Right cardiac atrium (tissue), 5 donors: ENCODE measurements at places on chromosomes 7 and 10.
A peak's percentile ranks its signal among the peaks of the same experiment; 100 is the strongest.

DNA sequence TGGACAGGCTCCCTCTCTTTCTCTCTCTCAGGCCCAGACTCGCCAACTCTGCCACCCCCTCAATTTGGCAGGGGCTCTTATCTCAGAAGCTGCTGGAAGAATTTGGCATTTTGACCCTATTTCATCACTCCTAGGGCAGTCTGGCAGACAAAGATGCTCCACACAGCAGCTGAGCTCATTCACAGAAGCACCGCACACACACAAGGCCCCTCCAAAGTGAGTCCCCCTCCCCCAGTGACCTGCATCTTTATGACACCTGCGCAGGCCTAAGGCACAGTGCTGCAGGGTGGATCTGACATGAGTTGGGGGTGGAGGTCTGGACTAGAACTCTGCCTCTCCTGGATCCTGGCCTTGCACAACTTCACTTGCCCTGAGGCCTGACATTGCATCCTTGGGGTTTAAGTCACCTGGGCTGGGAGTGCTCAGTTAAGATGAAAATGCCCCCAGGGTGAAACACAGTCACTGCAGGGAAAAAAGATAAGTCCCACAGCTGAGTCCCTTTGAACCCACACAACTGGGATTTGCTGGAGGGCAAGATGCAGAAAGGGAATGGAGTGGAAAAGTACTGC lies 41.1 kb upstream of the DUSP5 start:
- peak; percentile 28 for DNase-seq

- no peak for DNase-seq
Measured at GRCh38 chr10:130661419-130661818, 525.2 kb downstream of the GLRX3 start.

- DNase-seq: peak; percentile 86
Measured at GRCh38 chr10:21292763-21293517, 232.5 kb downstream of the SKIDA1 start.

DNA sequence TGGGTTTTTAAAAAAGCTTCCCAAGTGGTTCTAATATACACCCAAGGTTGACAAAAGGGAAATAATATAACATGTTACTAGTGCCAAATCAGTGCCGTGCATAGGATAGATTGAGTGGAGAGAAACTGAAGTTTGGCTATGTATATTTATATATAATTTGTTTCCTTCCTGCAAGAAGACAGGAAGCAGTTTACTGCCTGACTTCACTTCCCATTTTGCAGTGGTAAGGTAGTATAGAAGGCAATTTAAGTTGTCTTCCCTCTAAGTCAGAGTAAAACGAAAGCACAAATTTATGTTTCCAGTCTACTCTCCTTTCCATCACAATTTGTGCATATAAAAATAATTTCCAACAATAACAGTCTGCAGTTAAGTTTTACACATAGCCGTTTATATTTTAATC lies 3.4 kb upstream of the HYCC1 start:
- no peak for DNase-seq

- no peak for DNase-seq
Measured at GRCh38 chr7:43198016-43198415, 85.6 kb downstream of the HECW1 start.

DNA sequence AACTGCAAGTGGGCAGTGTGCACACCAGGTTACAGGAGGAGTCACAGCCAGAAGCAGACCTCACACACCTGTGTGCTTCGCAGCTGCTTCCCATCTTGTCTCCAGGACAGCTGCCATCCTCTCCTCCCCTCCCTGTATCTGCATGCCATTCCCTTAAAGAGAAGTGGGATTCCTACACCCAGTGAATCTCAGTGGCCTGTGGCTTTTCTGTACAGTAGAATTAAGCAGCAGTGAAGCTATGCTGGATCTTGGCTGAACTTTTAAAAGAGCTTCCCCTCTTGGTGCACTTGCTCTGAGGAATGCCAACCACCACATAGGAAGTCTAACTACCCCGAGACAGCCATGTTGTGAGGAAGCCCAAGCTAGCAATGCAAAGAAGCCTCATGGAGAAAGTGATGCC lies 236.5 kb upstream of the ZMIZ1 start:
- no peak for DNase-seq

GRCh38 chr10:59907918-59908807 lies 1.8 kb upstream of the CCDC6 start:
- DNase-seq: no peak

DNA sequence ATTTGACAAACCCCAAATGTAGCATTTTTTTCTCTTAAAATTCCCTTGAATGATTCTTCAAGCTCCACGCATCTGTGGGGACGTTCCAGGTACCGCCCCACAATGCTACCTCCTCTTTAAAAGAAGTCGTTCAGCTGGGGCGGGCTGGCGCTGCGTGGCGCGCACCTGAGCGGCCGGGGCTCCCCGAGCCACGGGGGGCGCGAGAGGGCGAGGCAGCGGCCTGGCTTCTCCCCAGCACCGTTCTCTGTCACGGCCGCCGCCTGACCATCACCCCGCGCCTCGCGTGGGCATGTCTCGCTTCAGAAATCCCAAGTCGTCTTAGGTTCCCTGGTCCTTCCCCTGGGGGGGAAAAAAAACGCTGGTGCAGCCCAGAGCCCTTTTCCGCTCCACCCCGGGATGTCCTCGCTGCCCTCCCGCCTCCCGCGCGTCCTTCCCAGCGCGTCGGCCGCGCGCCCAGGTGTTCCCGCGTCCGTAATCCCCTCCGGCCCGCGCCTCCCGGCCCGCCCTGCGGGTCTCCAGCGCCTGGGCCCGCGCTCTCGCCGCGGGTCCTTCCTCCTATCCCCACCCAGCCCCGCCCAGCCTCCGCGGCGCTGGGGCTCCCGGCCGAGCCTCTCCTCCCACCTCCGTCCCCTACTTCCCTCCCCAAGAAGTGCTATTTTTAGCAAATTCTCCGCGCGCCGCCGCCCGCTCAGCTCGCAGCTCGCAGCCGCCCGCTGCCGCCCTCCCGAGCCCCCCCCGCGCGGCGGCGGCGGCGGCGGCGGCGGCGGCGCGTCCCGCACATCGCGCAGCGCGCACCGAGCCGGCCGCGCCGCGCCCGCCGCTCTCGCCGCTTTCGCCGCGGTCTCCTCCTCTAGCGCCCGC lies 58.7 kb upstream of the PRPS1L1 start:
- peak; percentile 61 for DNase-seq

DNA sequence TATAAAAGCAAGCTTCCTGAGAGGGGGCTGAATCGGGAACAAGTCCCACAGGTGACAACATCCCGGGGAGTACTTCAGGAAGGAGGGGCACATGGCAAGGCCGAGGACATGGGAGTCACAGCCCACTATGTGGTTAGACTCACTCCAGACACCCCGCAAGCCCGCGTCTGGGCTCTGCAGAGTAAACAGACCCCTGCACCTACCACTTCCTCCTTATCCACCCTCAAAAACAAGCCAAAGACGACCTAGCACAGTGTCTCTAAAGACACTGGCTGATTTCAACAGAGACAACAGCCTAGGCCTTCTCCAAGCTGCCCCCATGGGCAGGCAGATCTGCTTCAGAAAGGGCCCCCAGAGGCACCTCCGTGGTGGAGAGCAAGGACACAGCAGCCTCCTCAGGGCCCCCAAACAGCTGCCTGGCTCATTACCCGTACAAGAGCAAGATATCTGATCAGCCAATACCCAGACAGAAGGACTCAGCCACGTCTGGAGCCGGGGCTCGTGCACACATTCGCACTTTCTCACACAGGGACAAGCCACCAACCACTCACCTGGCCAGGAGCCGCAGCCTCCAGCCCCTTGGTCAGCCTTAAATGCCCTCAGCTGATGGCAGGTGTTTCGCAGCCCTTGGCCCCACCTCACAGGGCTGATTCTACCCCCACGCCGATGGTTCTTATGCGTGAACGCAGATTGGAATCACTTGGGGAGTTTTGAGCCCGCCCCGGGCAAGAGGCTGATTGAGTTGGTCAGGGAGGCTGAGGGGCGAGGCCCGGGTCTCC lies 10.7 kb upstream of the KPNA7 start:
- DNase-seq: no peak

GRCh38 chr10:114151486-114151885 lies 22.5 kb downstream of the CCDC186 start:
- no peak for DNase-seq

GRCh38 chr7:89780291-89780690 lies 374.0 kb upstream of the STEAP1 start:
- no peak for DNase-seq

GRCh38 chr7:126790763-126791162 lies 462.0 kb downstream of the GRM8 start:
- no peak for DNase-seq

- no peak for DNase-seq
Measured at GRCh38 chr10:69057951-69058297, 30.0 kb upstream of the SRGN start.

- DNase-seq: no peak
Measured at GRCh38 chr10:9010093-9010492, 955.6 kb downstream of the GATA3 start.

DNA sequence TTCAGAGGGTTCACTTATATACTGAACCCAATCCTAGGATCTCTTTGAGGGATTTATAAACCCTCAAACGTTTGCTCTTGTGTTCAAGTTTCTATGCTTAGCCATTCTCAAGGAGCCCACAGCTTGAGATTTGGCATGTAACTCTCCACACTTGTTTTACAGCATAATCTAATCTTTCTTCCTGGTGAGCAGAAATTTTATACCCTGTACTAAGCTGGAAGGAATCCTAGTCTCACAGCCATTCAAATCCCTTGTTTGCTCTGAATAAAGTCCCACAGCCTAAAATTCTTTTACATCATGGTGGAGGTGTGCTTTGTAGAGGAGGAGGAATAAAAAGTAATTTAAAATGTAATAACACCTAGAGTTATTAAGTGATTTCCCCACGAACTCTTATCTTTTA lies 5.3 kb upstream of the AGR2 start:
- no peak for DNase-seq

DNA sequence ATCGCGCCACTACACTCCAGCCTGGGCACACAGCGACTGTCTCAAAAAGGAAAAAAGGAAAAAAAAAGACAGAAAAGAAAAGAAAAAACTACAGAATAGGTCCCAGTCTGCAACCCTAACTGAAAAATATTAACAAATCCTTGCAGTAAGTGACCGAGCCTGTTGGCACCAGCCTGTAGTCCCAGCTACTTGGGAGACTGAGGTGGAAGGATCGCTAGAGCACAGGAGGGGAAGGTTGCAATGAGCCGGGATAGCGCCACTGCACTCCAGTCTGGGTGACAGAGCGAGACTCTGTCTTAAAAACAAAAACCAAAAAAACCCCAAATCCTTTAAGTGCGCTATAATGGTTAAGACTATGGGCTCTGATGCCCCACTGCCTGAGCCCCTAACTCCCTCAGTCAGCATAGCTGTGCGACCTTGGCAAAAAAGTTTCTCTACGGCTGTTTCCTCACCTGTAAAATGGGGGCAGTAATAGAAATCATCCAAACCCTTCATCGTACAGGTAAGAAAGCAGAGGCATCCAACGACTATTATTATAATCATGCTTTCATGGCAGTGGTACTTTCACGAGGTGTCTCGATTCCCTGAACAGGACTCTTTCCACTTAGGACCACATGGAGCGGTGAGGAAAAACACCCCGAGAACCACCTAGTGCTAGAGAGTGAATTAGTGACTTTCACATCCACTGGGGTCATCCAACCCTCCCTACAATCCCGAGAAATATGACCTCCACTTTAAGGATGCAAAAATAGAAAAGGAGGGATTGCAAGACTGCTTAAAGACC lies 755 bp downstream of the TOMM7 start:
- DNase-seq: no peak

DNA sequence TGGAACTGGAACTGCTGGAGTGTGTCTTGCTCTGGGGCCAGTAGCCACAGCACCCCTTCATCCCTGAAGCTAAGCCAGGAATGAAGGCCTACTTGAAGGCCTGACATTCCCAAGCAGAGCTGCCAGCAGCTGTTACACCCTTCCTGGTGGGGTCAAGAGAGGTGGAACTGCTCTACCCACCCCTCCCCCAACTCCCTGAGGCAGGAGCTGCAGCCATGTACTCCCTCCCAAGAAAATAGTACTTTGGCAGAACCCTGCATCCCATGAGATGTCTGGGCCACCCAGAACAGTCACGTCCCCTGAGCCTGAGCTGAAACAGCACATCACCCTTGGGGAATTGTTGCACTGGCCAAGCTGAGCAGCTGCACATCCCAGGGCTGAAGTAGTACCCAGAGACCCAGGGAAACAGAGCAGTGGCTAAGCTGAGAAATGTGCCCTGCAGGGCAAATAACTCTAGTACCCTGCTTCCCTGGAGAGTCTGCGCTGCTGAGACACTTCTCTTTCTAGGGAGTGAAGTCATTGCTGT lies 63.4 kb upstream of the PLA2G12B start:
- peak; percentile 68 for DNase-seq

DNA sequence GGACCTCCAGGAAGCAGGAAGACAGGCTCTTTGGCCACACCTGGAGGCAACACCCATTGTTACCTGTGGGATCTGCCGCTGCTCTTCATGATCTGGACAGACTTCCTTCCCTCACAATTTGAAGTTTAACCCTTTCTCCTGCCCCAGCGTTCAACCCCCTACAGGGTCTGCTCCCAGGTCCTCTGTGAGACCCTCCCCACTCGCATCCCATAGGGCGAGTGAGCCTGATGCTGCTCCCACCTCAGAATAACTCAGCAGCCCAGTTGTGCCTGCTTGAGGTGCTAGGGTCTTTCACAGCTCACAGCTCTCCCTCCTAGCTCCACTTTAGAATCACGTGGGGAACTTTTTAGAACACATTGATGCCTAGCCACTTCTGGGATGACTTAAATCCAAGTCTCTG lies 61.8 kb upstream of the C10orf90 start:
- DNase-seq: no peak

DNA sequence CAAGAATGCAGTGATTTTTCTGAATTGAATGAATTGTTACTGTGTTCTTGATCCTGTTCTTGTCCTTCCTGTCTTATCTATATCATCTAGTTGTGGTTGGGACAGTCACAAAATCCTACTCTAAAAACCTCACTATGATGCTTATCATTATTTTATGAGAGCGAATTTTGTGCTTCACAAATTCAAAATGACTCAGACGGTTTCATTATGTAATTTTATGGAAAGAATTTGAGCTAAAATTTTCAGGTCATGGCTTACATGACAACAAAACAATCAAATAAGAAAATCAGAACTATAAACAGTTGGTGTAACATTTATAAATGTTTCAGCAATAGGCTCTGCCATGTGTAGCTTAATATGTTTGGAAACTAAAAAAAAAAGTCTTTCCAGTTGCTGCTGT lies 6.9 kb downstream of the PRKAR2B start:
- no peak for DNase-seq

- no peak for DNase-seq
Measured at GRCh38 chr10:71124921-71125748, 87.2 kb upstream of the UNC5B start.

DNA sequence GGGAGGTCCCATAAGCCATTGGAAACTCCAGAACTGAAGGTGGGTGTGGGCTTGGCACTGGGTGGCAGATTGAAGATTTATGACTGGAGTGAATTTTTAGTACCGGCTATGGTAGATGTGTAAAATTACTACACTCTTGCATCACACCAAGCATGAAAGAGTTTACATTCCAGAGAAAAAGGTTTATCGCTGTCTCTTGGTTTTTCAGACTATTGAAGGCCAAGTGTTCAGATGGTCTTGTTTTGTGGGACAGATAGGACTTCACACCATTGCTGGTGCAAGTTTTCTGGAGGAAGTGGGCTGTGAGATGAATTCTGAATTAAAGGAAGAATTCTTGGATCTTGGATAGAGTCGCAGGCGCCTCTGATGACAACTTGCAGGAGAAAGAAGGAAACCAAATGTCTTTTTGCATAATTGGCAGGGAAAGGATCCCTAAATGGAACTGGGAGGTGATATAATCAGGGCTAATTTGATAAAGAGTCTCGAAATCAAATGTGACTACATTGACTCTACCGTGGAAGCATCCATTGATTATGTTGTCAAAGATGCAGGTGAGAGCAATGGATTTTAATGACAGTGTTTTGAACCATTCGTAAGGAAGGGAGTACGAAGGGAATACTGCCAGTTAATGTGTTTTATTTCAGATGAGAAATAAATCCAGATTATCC lies 14.2 kb upstream of the NMT2 start:
- DNase-seq: no peak
